ENCODE measurements at places on chromosomes 6 and 20.

DNA sequence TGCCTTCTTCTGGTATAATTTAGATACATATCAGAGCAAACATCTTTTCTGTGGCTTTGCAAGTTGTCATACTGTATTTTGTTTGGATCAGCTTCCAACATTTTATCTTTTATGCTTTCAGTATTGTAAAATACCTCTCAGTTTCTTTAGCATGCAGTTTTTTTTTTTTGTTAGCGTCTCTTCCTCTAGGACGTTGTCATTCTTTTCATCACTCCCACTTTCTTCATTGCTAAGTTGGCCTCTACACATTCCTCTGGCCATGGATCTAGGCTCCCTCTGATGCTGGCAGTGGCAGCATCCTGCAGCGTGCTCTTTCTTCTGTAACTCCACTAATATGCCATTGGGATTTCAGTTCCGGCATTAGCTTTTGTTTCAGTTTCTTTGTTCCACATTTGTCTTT lies 21.7 kb downstream of the RPRD1B start:
- no peak for DNase-seq

DNA sequence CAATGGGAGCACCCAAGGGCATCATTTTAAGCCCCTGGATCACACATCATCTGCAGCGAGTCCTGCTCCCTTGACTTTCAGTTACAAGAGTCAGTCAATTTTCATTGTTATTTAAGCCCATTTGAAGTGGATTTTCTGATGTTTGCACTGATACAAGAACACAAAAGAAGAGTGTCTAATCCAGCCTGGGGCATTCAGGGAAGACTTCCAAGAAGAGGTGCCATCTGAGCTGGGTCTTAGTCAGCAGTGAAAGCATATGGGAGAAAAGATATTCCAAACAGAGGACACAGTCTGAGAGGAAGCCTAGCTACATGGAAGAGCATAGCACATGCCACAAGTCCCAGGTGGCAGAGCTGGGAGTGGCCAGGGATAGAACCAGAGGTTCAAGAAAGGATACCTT lies 10.4 kb upstream of the FOXP4 start:
- DNase-seq, result no peak

DNA sequence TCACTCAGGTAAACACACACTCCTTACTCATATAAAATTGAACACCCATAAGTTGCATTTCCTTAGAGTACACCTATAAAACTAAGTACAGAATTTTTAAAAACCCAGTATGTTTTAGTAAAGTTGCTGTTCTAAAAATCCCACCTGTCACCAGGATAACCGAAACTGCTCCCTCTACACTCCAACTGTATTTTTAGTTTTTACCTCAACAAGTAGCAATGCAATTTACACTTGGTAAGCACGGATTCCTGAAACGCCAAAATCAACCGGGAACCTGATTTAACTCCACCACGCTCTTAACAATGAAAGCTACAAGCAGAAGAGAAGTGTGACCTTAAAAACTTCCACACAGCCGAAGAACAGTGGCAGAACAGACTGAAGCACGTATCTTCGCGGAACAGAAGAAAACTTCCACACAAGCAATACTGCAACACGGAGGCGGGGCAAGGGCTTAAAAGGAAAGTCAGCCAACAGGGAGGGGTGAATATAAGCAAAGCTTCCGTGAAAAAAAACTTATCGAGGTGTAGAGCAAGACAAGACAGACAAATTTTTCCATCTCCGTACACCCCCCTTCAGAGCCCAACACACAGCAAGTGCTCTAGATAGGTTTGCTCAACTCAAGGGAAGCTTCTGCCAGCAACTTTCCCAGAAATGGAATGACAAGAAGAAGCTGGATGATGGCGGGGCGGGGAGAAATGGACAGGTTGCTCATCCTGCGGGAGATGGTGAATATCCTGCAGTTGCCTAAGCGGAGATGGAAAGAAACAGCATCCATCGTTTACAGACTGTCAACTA lies 1.4 kb downstream of the STAU1 start:
- no peak for DNase-seq

DNA sequence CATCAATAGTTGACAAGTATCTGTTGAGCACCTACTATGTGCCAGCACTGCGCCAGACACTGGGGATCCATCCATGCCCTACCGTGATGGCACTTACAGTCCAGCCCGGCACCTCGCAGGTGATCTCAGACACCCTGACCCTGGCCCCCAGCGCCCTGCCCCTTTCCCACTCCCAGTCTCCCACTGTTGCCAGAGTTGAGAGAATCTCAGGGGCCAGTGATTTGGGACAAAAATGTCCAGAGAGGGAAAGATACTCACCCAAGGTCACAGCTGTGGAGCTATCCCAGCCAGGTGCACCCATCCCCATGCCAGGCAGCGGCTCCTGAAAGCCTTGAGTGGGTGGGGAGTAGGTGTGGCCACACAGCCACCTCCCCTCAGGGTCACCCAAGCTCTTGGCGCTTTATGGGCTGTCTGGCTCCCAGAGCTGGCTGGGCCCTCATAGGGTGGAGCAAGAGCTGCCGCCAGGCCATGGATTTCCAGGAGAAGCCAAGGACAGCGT lies 3.3 kb downstream of the PI16 start:
- no peak for DNase-seq

DNA sequence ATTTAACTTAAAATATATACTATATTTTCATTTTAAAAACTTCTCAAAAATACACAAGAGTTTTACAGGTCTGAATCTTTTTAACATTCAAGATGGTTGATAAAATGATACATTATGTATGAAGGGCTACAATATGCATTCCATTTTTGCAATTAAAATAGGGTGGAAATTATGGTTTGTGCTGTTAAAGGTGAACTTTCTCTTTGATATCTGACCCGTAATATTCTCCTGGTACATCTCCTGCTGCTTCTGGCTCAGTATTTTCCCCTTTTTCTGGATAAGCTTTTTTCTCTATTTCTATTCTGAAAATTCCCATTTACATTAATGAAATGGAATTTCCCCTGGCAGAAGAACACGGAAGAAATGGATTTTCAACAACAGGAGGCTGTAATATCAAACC lies 27.4 kb upstream of the LCA5 start:
- DNase-seq, result no peak

- no peak for DNase-seq
Measured at GRCh38 chr20:60804918-60805630, 447.0 kb upstream of the CDH4 start.

DNA sequence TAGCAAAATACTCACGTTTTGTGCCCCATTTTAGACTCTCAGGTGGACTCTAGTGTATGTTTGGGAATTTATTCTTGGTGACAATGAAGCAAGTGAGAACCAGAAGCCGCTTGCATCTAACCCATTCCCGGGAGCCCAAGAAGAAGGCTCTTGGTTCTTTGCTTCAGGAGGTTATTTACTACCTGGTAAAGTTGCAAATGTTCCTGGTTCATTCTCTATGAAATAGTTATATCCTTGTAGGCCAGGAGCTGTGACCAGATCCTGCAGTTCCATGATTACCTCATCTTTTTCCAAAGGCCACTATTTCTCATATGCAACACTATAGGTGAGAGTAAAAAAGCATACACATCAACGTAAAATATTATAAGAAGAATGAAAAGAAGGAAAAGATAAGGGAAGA lies 60.9 kb upstream of the FABP7 start:
- no peak for DNase-seq

Measured in hypothalamus (tissue), 51 donors.